Kidney epithelial cell (primary cell): ENCODE measurements at places on chromosomes 4 and X. TPM values are rescaled to one million over a fixed set of nuclear protein-coding genes. Genes with fewer than 3 reads are reported as not detected.

DNA sequence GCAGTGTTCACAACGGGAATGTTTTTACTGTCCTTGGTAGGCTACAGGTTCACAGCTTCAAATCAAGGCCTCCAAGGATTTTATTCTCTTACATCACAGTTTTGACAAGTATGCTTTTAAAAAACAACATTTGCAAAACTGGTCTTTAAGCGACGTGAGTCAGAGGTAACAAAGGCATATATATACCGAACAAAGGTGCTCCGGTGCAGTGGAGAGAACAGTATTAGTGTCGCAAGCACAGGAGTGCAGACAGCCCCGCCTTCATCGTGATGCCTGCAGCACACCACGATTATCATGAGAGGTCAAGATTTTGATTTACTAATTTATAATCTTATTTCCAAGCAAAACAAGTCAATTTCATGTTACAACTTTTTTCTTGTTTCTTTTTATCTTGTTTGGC is 90.8 kb downstream of the GATB start:
- DNase-seq: no peak

KCNE5 gene
- total RNA-seq: not detected in 2 replicates

- DNase-seq: no peak
Observed at GRCh38 chr4:952881-953573, 20.3 kb downstream of the DGKQ start.

DNA sequence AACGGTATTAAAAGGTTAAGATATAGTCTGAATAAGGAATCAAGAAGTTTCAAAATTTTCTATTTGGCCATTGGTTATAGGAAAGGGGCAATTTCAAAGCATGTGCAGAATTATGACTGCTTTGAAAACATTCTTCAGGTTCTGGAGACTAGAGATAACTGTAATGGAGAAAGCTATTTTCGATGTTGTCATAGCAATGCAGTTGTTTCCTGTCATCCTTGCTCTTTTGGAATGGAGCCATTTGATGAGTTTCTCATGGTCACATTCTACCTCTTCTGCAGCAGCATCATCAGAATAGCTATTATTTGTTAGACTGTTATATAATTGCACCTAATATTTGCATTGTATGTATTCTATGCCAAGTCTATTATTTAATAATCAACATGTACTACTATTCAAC is 368.2 kb upstream of the NR3C2 start:
- no peak for DNase-seq

DCAF4L1 gene
- total RNA-seq: 0.13 and 0.48 TPM in 2 replicates

- peak; percentile 38 for DNase-seq
Observed at GRCh38 chr4:15354371-15355297, 73.2 kb upstream of the C1QTNF7 start.

USP17L17 gene
- not detected in 2 replicates for total RNA-seq

GRCh38 chr4:151887816-151888180 is 127.0 kb upstream of the GATB start:
- DNase-seq: no peak

STATH gene
- total RNA-seq: not detected in 2 replicates

DNA sequence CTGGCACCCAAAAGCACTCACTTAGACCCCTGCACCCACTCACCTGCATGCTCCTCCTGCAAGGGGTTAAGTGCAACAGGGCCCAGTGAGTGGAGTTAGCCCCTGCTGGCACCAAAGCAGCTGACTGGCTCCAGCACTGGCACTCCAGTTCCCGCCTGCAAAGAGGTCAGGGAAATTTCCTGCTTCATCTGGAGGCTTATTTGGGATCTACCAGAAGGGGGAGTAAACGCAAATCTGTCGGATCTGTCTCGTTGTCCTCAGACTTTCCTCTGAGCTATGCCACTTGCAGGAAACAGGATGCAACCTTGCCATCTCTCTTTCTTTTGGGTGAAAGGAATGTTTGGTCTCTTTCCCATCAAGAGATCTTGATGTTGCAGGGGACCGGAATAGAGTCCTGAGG is 435.6 kb downstream of the PCDH10 start:
- no peak for DNase-seq

- no peak for DNase-seq
Observed at GRCh38 chrX:2536141-2536540, 35.4 kb upstream of the DHRSX start.

DNA sequence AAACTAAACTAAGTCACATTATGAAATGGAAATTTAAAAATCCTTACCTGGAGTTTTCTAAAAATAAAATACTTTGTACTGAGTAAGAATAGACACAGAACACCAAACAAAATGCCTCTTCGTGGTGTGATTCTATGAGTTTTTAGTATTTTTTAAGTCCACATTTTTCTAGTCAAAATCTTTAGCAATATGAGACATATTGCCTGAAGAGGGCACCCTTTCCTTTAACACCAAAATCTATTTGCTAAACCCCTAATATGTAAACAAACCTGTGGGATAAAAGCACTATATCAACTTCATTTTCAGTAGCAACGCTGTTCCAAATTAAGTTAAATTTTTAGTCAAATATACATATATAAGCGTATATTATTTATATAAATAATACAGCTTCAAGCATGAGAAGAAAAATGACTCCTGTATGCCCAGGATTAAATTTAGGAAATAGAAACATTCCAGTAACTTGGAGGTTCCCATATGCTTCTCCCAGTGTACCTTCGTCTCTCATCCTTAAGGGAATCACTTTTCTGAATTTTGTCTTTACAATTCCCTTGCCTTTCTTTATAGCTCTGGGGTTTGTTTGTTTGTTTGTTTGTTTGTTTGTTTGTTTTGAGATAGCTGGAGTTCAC is 23.0 kb upstream of the PGM2 start:
- no peak for DNase-seq

SPANXA1 gene
- total RNA-seq: 0.41 TPM in 1 of 2 replicates, not detected in the other

SHOX gene
- not detected in 2 replicates for total RNA-seq

GABRA4 gene
- not detected in 2 replicates for total RNA-seq

UTP14A gene
- 17.6 and 21.6 TPM in 2 replicates for total RNA-seq

CT47B1 gene
- not detected in 2 replicates for total RNA-seq

DNA sequence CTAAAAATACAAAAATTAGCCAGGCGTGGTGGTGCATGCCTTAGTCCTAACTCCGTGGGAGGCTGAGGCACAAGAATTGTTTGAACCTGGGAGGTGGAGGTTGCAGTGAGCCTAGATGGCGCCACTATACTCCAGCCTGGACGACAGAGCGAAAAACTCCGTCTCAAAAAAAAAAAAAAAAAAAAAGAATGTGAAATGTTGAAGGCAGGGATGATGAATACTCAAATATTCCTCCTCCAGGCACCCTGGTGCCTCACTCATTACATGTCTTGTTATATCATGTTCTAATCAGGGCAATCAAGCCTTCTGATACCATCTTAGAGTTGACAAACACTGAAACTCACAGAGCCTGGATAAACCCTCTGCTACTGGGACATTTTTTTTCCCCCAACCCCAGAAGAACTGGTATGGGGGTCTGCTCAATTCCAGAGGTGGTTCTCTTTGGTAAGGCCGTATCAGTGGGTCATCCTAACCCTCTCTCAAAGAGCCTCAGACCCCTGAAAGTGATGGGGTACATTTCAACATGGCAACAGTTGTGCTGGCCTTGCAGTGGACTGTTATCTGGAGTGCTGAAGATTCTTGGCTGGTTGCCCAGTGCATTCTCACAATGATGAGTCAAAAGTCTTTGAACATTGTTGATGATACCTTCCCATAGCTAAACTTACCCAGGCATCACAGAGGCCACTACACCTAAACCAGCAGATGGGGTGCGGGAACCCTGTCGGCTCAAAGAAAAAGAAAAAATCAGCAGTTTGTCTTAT is 2.4 kb upstream of the SH3KBP1 start:
- no peak for DNase-seq

DNA sequence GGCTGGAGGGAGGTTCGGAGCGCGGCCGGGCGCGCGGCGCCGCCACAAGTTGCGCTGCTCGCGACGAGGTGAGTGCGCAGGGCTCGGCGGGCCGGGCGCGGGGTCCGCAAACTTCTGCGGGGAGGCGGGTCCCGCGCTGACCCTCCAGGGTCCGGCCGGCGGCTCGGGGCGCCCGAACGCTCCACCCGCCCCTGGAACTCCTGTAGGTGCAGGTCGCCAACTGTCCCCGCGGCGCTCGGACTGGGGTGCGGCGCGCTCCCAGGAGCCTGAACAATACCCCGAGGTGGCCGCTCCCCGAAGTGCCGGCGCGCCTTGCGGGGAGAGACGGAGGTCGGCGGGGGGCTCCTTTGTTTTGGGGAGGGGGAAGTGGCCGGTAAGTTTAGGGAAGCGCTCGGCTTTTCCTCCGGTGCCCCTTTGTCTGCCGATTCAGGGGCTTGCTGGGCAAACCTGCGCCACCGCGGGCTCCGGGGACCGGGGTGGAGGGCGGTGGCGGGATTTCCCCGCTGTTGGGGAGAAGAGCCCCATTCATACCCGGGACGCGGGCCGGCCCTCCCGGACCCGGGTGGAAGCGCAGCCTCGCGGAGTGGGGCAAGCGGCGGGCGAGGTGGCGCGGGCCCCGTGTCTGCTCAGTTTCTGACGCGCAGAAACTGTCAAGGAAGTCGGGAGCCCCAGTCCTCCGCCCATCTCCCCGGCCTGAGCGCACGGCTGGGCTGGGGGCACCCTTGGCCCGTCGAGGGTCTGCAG is 694 bp downstream of the TBL1X start:
- no peak for DNase-seq
